Glutamatergic neuron (in vitro differentiated cells): ENCODE measurements at places on chromosomes 11 and 22. TPM values are rescaled to one million over a fixed set of nuclear protein-coding genes. Genes with fewer than 3 reads are reported as not detected.

GRCh38 chr11:61975638-61976419 lies 8.4 kb upstream of the FTH1 start:
- no peak overlapping the region for H3K27ac ChIP-seq
- H3K36me3 ChIP-seq, result no peaks in the 10 kb centered on the region
- no peak overlapping the region for H3K4me3 ChIP-seq

GRCh38 chr11:13009921-13010748 lies 1.0 kb downstream of the RASSF10 start:
- peaks cover 16% of the 10 kb centered on the region for H3K27me3 ChIP-seq
- H3K4me1 ChIP-seq, result peaks cover 4% of the 10 kb centered on the region
- peaks cover 4% of the 10 kb centered on the region for H3K36me3 ChIP-seq
- no peak overlapping the region for H3K27ac ChIP-seq
- DNase-seq, result peak; percentile 51

DNA sequence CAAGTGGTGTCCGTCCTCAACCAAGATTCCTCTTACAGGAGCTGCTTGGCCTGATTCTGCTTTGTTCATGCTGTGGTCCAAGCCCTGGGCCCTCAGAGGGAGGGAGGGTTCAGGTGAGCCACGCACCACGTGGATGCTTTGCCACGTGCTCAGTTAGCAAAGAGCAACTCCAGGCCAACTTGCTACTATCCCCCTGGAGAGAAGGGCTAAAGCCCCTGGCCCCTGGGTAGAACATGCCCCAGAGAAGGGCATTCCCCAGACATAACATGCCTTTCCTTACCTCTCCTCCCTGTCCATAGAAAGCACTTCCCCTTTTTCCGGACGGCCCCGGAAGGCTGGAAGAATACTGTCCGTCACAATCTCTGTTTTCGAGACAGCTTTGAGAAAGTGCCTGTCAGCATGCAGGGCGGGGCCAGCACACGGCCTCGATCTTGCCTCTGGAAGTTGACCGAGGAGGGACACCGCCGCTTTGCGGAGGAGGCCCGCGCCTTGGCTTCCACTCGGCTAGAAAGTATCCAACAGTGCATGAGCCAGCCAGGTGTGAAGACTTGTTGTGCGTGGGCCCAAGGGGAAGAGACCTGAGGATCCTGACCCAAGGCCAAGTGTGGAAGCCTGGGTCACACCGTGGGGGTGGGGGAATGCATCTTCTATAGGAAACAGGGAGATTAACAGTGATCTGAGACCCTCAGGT lies 8.8 kb downstream of the FOXR1 start:
- no peak overlapping the region for H3K27ac ChIP-seq
- peaks cover 4% of the 10 kb centered on the region for H3K27me3 ChIP-seq

- no peak for DNase-seq
- H3K4me3 ChIP-seq, result no peak overlapping the region
- peaks cover 2% of the 10 kb centered on the region for H3K27me3 ChIP-seq
- no peaks in the 10 kb centered on the region for H3K4me1 ChIP-seq
- H3K27ac ChIP-seq, result no peak overlapping the region
Measured at GRCh38 chr11:94539420-94539819, 4.3 kb upstream of the FUT4 start.

DNA sequence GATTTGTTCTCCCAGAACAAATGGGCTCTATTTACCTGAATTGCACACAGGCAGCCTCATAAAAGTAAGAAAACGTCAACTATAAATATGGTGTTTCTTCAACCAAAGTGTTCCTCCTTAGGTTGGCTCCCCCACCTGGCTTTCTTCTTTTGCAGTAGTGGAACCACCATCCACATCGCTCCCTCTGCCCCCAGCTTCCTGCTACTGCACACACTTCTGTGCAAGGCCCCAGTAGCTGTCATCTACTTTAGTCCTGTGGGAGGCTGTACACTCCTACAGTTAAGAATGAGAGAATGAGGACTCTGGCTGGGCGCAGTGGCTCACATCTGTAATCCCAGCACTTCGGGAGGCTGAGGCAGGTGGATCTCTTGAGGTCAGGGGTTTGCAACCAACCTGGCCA lies 89.5 kb downstream of the BMAL1 start:
- H3K4me1 ChIP-seq, result no peaks in the 10 kb centered on the region
- H3K4me3 ChIP-seq, result no peak overlapping the region
- H3K27me3 ChIP-seq, result peaks cover 2% of the 10 kb centered on the region
- no peak for DNase-seq
- no peaks in the 10 kb centered on the region for H3K36me3 ChIP-seq
- H3K27ac ChIP-seq, result no peak overlapping the region

DNA sequence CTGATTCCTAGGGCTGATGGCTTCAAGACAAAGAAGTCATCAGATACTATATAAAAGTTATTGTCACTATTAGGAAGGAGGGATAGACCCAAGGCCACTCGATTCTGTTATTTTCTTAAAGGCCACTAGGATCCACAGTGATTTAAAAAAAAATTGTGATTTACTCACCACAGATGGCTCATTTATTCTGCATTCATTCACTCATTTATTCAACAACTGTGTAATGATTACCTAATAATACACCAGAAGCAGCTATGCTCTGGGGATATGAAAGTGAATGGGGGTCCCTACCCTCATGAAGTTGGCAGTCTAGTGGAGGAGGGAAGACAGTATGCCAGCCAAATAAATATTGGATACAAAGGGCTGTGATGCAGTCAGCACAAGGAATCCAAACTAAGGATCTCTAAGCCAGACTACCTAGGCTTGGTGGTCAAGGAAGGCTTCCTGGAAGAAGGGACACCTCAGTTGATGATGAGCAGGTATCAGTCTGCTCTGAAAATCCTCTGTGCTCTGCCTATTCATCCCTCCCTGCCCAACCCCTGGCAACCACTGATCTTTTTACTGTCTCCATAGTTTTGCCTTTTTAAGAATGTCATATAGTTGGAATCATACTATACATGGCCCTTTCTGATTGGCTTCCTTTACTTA lies 110.5 kb downstream of the NAT10 start:
- H3K27me3 ChIP-seq, result peaks cover 6% of the 10 kb centered on the region
- DNase-seq, result no peak
- peaks cover 4% of the 10 kb centered on the region for H3K4me1 ChIP-seq
- no peak overlapping the region for H3K4me3 ChIP-seq

GRCh38 chr22:36548606-36549005 lies 19.6 kb upstream of the EIF3D start:
- H3K27me3 ChIP-seq, result peaks cover 10% of the 10 kb centered on the region
- H3K27ac ChIP-seq, result peak overlapping the region; percentile 3
- H3K36me3 ChIP-seq, result no peaks in the 10 kb centered on the region
- DNase-seq, result peak; percentile 44
- H3K4me1 ChIP-seq, result peaks cover 28% of the 10 kb centered on the region

GRCh38 chr11:127074151-127074761 lies 73.7 kb upstream of the KIRREL3 start:
- peaks cover 11% of the 10 kb centered on the region for H3K27me3 ChIP-seq
- peak; percentile 78 for DNase-seq
- peak overlapping the region; percentile 80 for H3K27ac ChIP-seq

DNA sequence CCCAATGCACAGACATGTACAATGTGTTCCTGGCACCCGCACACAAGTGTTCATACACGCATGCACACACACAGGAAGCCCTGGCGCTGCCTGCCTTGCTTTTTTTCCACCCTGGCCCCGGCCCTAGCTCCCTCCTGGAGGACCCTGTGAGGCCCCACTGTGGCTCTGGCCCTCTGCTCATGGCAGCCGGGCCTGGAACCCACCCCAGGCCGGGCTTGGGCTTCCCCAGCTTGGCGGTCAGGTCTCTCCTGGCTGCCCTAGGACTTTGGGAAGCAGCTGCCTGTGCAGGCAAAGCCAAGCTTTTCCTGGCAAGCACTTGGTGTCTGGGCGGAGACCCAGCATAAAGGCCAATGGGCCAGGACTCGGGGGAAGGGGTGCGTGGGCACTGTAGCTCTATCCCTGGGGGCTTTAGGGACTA lies 30.5 kb downstream of the CD82 start:
- no peak overlapping the region for H3K4me3 ChIP-seq
- H3K36me3 ChIP-seq, result no peaks in the 10 kb centered on the region
- peaks cover 47% of the 10 kb centered on the region for H3K4me1 ChIP-seq
- H3K27me3 ChIP-seq, result peaks cover 3% of the 10 kb centered on the region
- DNase-seq, result no peak

- no peak overlapping the region for H3K4me3 ChIP-seq
- no peaks in the 10 kb centered on the region for H3K4me1 ChIP-seq
- no peak for DNase-seq
- peaks cover 4% of the 10 kb centered on the region for H3K36me3 ChIP-seq
- no peaks in the 10 kb centered on the region for H3K27me3 ChIP-seq
- no peak overlapping the region for H3K27ac ChIP-seq
Measured at GRCh38 chr11:18080451-18080850, 25.4 kb downstream of the SAAL1 start.

The GRAMD1B gene
- total RNA-seq, result 12.2 TPM

The FUT4 gene
- 2.2 TPM for total RNA-seq

The CHADL gene
- 0.27 TPM for total RNA-seq

The SDHD gene
- 19.7 TPM for total RNA-seq

The CASP12 gene
- total RNA-seq, result not detected

The RBMXL2 gene
- not detected for total RNA-seq

The POU2AF3 gene
- total RNA-seq, result not detected
